CD14-positive monocyte (primary cell): ENCODE measurements at places on chromosomes 16 and 17. TPM values are rescaled to one million over a fixed set of nuclear protein-coding genes. Genes with fewer than 3 reads are reported as not detected.
A peak's percentile ranks its signal among the peaks of the same experiment; 100 is the strongest.

DNA sequence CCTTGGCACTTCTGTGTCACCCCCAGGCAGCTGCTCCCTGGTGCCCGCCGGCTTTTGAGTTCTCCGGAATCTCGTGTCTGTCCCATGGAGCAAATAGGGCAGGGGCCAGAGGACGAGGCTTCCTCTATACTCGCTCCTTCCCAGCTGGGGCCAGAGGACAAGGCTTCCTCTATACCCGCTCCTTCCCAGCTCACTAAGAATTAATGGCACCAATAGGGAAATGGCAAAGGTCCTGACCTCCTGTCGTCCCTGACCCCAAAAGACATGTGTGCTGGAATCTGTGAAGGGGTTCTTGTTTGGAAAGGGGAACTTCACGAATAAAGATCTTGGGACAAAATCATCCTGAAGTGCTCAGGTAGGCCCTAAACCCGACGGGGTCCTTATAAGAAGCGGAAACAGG lies 7.6 kb downstream of the SGSH start:
- H3K36me3 ChIP-seq: peaks cover 80% of the 10 kb centered on the region
- no peak for DNase-seq
- no peak overlapping the region for H3K4me3 ChIP-seq
- H3K27me3 ChIP-seq: no peaks in the 10 kb centered on the region

DNA sequence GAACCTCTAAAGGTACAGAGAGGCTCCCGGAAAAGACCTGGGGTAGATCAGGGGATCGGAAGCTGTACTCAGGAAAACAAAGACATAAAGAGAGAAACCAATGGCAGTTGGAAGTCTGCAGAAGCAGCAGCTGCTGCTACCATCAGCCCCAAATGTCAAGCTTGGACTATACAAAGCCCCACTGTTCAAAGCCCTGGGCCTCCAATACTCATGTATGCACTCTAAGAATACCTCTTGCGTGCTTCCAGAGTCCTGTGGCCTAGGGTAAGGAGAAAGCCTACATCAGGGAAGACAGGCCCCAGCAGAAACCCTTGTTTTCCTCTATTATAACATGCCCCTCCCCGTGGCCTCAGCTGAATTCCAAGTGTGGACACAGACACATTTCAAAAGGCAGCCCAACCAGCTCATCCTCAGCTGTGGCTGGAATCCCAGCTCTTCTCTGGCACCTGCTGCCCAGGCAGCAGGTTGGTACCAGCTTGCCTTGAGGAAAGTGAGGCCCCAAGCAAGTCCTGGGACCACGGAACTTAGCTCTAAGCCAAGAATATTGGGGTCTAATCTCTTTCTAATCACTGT lies 19.3 kb upstream of the MTMR4 start:
- peaks cover 45% of the 10 kb centered on the region for H3K4me1 ChIP-seq
- peak overlapping the region; percentile 72 for H3K27ac ChIP-seq
- H3K27me3 ChIP-seq: peaks cover 31% of the 10 kb centered on the region
- no peak overlapping the region for H3K4me3 ChIP-seq

Gene BAHCC1
- polyA plus RNA-seq: 8.5 and 8.8 TPM in 2 replicates

- H3K4me1 ChIP-seq: peaks cover 52% of the 10 kb centered on the region
- peak overlapping the region; percentile 4 for H3K4me3 ChIP-seq
- H3K27ac ChIP-seq: peak overlapping the region; percentile 99
These were observed 2.7 kb upstream of the ZC3H7A start for GRCh38 chr16:11799509-11800381.

Gene TBX21
- polyA plus RNA-seq: 0.16 TPM

GRCh38 chr16:69618307-69618706 lies 52.5 kb downstream of the NFAT5 start:
- peaks cover 5% of the 10 kb centered on the region for H3K36me3 ChIP-seq
- no peak for DNase-seq
- H3K4me1 ChIP-seq: peaks cover 2% of the 10 kb centered on the region
- H3K4me3 ChIP-seq: no peak overlapping the region
- no peaks in the 10 kb centered on the region for H3K27me3 ChIP-seq

DNA sequence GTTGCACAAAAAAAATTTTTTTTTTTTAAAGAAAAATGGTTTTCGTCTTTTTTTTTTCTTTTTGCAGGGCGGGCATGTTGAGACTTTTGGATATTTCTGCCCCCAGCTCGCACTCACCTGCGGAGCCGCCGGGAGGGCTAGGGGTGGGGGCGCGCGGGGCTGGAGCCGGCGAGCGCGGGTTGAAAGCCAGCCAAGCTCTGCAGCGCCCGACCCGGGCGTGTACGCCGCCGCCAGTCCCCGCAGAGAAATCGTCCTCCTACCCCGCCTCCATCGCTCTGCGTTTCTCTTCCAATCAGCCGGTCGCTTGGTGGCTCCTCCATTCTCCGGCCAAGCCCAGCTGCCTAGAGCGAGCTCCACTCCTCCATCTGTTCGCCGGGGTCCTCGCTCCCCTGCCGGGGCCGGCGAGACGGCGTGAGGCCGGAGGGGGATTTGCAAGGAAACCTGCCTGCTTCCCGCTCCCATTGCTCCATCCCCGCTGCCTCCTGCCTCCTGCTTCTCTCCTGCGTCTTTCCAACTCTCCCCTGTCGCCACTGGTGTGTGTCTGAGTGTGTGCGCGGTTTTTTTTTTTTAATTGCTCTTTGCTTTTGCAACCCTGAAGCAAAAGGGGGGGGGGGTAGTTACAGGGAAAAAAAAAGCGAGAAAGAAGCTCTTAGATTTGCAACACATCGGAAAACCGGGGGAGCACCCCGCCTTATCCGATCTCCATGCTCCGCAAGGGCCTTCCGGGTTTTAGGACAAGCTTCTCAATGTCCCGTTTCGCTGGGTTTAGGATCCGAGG lies 1.8 kb upstream of the UBTF start:
- H3K4me1 ChIP-seq: peaks cover 30% of the 10 kb centered on the region
- H3K27me3 ChIP-seq: no peaks in the 10 kb centered on the region
- peak overlapping the region; percentile 95 for H3K4me3 ChIP-seq
- DNase-seq: peak; percentile 71
- peak overlapping the region; percentile 83 for H3K27ac ChIP-seq

GRCh38 chr17:51347851-51348584 lies 87.7 kb downstream of the UTP18 start:
- H3K27me3 ChIP-seq: no peaks in the 10 kb centered on the region
- DNase-seq: no peak
- H3K27ac ChIP-seq: no peak overlapping the region
- H3K36me3 ChIP-seq: no peaks in the 10 kb centered on the region

Gene HNF1B
- polyA plus RNA-seq: not detected

GRCh38 chr16:54231919-54232318 lies 54.7 kb downstream of the IRX3 start:
- H3K27me3 ChIP-seq: no peaks in the 10 kb centered on the region
- H3K4me1 ChIP-seq: peaks cover 3% of the 10 kb centered on the region
- no peaks in the 10 kb centered on the region for H3K36me3 ChIP-seq

DNA sequence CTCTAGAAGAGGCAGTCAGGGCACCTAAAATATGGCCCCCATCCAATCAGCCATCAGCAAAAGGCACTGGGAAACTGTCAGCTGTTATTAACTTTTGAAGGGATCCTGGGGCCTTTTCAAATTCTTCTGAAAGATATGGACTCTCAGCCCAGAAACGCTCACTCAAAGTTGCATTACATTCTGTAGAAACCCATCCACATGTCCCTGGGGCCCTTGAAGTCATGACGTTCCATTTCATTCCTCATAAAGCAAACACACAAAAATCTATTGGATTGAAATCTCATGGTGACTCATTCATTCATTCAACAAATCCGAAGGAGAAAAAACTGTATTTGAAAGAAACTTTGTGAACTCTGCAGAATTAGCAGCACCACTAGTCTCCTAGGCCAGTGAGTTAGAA lies 215.3 kb downstream of the C16orf95 start:
- no peak overlapping the region for H3K4me3 ChIP-seq
- no peaks in the 10 kb centered on the region for H3K4me1 ChIP-seq
- no peak for DNase-seq
- H3K36me3 ChIP-seq: no peaks in the 10 kb centered on the region

DNA sequence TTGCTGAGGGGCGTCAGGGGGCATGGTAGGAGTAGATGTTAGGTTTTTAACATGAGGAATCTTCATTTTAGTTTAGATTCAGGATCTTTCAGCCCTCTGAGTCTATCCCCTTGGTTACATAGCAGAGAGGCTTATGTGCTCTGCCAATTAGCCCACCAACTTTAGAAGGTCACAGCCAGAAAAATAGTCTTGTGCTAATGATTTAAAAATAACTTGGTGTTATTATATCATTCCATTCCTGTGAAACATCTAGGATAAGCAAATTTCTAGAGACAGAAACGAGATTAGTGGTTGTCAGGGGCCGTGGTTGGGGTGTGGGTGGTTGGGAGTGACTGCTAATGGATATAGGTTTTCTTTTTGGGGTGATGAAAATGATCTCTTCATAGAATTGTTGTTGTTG lies 183.7 kb downstream of the SNX29 start:
- no peaks in the 10 kb centered on the region for H3K4me1 ChIP-seq
- H3K27me3 ChIP-seq: no peaks in the 10 kb centered on the region
- H3K36me3 ChIP-seq: peaks cover 42% of the 10 kb centered on the region
- no peak overlapping the region for H3K4me3 ChIP-seq
- no peak overlapping the region for H3K27ac ChIP-seq

DNA sequence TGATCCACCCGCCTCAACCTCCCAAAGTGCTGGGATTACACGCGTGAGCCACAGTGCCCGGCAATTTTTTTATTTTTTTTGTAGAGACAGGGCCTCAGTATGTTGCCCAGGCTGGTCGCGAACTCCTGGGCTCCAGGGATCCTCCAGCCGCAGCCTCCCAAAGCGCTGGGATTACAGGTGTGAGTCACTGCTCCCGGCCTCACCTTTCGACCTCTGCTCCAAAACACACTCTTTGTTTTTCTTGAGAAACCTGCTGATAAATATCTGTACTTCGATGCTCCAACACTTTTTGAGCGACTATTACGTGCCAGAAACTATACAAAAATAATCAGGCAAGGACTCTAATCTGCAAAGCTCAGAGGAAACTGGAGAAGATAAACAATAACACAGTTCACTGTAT lies 1.0 kb downstream of the MED1 start:
- H3K4me1 ChIP-seq: peaks cover 12% of the 10 kb centered on the region
- DNase-seq: no peak
- H3K27me3 ChIP-seq: no peaks in the 10 kb centered on the region
- H3K4me3 ChIP-seq: no peak overlapping the region
- H3K27ac ChIP-seq: peak overlapping the region; percentile 89
- H3K36me3 ChIP-seq: peaks cover 18% of the 10 kb centered on the region

GRCh38 chr17:63246344-63246743 lies 199.8 kb downstream of the CYB561 start:
- no peaks in the 10 kb centered on the region for H3K27me3 ChIP-seq
- no peak overlapping the region for H3K27ac ChIP-seq
- H3K4me1 ChIP-seq: no peaks in the 10 kb centered on the region
- H3K4me3 ChIP-seq: no peak overlapping the region
- no peak for DNase-seq
